PC-9 (cell line): ENCODE measurements at places on chromosomes 3 and 15. TPM values are rescaled to one million over a fixed set of nuclear protein-coding genes. Genes with fewer than 3 reads are reported as not detected.

- H3K36me3 ChIP-seq: no peaks in the 10 kb centered on the region
- peak within 1 kb of the TSS; percentile 65 for H3K4me3 ChIP-seq
- no peak within 1 kb of the TSS for H3K27ac ChIP-seq
- DNase-seq: peak; percentile 38
- no peaks in the 10 kb centered on the region for H3K4me1 ChIP-seq
These were observed at the start of gene MRAS for GRCh38 chr3:138347960-138348753. TSS of gene MRAS (plus strand) at chr3:138348579. CDS start at chr3:138372884, 24,305 bp downstream.

DNA sequence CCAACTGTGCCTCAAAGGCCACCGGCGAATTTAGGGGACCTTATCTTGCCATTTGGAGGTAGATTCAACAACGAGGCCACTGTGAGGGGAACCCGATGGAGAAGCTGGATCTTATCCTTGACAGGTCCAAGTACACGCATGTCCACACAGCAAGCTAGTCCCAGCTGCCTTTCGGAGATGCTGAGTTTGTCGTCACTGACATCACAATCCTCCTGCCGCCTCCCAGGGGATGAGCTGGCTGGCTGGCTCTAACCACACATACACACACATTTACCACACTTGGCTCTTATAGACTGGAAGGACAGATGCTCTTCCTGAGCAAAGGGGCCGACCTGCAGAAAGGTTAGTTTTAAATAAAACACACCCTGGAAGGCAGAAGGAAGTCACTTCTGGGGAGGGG is 176.3 kb downstream of the STT3B start:
- DNase-seq: no peak
- H3K4me3 ChIP-seq: no peak overlapping the region
- no peaks in the 10 kb centered on the region for H3K27me3 ChIP-seq
- no peaks in the 10 kb centered on the region for H3K36me3 ChIP-seq
- H3K4me1 ChIP-seq: peaks cover 11% of the 10 kb centered on the region; the same call in 1 of the 2 replicates

DNA sequence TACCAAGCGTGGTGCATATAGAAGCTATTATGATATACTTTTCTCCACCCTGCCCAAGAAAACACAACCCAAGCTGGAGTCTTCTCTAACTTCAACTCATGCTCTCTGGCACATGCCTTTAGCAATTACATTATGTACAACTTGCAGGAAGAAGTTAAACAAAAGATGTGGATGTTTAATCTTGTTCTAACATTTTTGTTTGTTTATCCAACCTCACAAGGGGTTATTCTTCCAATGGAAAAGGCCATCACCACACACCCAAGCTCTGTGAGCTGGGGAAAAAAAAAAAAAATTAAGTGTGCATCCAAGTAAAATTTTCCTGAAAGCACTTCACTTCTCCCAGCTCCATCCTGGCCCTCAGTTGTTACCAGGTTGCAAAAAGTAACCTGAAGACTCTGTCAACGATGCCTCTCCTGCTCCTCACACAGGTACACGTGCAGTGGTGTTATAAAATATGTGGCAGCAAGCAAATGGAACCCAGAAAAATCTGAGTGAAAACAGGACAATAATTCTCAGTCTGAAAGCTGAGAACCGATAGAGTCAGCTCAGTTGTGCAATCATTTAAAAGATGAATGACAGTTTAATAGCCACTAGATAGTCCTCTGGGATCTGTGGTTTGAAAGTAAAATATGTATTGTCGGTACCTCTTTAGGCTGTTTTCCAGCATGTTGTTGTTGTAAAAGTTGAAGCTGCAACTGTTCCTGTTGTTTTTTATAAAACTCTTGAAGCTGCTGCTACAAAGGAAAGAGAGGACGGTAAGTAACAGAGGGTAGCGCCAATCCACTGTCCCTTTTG is 531.4 kb downstream of the FOXP1 start:
- no peaks in the 10 kb centered on the region for H3K27me3 ChIP-seq
- no peak overlapping the region for H3K27ac ChIP-seq
- H3K36me3 ChIP-seq: no peaks in the 10 kb centered on the region
- H3K4me3 ChIP-seq: no peak overlapping the region
- DNase-seq: no peak

DNA sequence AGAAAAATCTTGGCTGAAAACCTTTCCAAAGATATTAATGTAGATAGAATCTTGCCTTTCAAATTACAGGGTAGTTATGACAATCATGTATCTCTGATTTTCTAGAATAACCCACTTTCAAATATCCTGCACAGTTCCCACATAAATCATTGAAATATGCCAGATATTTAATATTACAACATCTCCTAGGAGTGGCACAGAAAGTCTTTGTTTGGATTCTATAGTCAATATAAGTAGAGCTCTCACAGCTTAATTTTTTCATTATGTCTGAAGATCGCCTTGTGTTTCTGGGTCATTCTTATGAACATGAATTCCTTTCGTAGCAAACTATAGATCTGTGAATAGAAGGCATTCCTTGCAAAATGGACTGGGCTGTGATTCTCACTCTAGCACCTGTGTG is 5.0 kb downstream of the RARB start:
- no peaks in the 10 kb centered on the region for H3K27me3 ChIP-seq
- DNase-seq: no peak
- H3K36me3 ChIP-seq: no peaks in the 10 kb centered on the region
- H3K27ac ChIP-seq: no peak overlapping the region
- peaks cover 18% of the 10 kb centered on the region for H3K4me1 ChIP-seq

- no peaks in the 10 kb centered on the region for H3K27me3 ChIP-seq
- no peaks in the 10 kb centered on the region for H3K36me3 ChIP-seq
- no peak for DNase-seq
- no peak overlapping the region for H3K27ac ChIP-seq
- H3K4me3 ChIP-seq: no peak overlapping the region
These were observed 156.2 kb downstream of the ZNF621 start for GRCh38 chr3:40680685-40681657.

GRCh38 chr3:64815195-64815631 is 127.4 kb upstream of the ADAMTS9 start:
- H3K4me3 ChIP-seq: no peak overlapping the region
- H3K36me3 ChIP-seq: no peaks in the 10 kb centered on the region
- H3K27me3 ChIP-seq: no peaks in the 10 kb centered on the region
- DNase-seq: no peak
- H3K27ac ChIP-seq: no peak overlapping the region

DNA sequence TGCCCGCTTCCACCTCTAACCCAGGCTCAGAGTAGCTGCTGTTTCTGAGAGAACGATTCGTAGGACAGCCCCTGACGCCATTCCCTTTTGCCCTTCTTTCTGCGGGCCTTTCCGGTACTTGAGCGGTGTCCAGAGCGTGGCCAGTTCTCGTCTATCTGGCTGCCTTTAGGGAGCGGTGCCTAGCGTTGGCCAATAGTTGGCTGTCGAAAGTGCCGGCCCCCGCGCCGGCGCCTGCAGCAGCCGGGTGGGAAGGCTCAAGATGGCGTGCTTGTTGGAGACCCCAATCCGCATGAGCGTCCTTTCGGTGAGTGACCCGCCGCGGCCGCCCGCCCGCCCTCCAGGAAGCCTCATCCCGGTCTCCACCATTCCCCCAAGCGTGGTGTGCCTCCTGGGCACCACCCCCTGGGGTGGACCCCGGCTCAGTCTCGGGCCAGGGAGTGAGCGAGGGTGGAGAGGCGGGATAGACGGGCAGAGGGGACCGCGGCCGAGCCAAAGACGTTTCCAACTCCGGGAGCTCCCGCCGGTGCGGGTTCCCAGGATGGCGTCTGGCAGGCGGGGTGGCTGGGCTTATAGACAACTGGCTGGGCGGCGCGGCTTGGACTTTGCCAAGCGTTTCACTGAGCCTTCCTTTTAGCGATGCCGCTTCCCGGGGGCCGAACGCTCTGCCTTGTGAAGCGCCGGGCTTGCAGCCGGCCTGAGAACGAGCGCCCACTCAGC is at the start of gene ARMC8:
Gene ARMC8, plus strand, starts transcription at position 6 of the 717 bp plus-strand sequence. Its CDS starts 254 bp downstream, at position 260.
- H3K4me3 ChIP-seq: peak within 1 kb of the TSS; percentile 90
- DNase-seq: peak; percentile 56
- no peaks in the 10 kb centered on the region; the same call in 1 of the 2 replicates for H3K36me3 ChIP-seq

GASK1A gene
- total RNA-seq: not detected in 2 replicates

DNA sequence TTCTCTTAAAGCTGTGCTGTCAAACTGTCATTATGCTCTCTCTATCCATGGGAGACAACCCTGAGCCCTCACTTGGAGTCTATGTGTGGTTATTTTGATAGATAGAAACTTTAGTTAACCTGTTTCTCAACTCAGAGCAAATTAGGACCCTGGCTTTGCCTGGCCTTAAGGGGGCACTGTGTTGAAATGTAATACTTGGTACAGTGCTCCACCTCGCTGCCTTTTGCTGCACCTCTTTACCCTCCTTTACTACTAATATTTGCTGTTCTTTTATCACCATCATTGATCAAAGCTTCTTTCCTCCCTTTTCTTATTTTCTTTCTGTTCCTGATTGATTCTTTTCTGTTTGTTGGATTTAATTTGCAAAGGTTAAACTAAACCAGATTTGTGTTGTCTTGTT is 34.3 kb downstream of the STT3B start:
- no peaks in the 10 kb centered on the region for H3K4me1 ChIP-seq
- H3K27ac ChIP-seq: no peak overlapping the region
- H3K36me3 ChIP-seq: no peaks in the 10 kb centered on the region

- no peak overlapping the region for H3K27ac ChIP-seq
- no peak overlapping the region for H3K4me3 ChIP-seq
- no peaks in the 10 kb centered on the region for H3K27me3 ChIP-seq
- no peak for DNase-seq
These were observed 21.6 kb upstream of the TASOR start for GRCh38 chr3:56704706-56705105.

DNA sequence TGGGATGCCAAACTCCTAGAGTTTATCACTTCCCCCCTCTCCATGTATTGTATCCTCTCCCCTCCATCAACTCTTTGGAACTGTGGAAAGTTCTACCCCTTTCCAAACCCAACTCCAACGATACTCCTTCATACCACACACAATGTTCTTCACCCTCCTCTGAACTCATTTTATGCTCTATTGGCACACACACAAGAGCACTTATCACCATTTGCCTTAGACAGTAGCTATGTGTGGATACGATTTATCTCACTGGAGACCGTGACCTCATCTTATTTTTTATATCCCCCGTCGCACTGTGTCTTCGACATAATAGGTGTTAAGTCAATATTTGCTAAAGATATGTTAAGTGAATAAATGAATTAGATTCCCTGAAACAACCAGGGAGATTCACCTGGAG is 316.5 kb upstream of the PROK2 start:
- peaks cover 38% of the 10 kb centered on the region for H3K27me3 ChIP-seq
- H3K27ac ChIP-seq: no peak overlapping the region
- H3K36me3 ChIP-seq: no peaks in the 10 kb centered on the region
- no peak for DNase-seq
- no peak overlapping the region for H3K4me3 ChIP-seq

DNA sequence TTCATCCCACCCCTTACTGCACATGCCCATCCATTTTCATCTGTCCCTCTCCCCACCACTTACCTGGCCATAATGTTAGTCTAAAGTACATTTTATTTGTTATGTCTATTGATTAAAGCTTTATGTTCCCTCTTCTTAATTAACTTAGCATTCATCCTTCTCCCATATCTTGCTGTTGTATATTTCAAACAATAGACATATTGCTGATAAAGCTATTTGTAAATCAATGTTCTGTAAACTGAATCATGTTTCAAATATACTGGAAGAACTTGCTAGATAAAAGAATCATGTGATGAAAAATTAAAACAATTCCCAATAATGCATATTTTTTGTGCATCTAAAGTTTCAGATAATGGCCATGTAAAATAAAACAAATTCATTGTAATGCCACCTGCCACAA is 249.2 kb downstream of the IGSF11 start:
- no peak for DNase-seq
- H3K36me3 ChIP-seq: no peaks in the 10 kb centered on the region
- H3K4me3 ChIP-seq: no peak overlapping the region
- no peak overlapping the region for H3K27ac ChIP-seq
- no peaks in the 10 kb centered on the region for H3K27me3 ChIP-seq

DNA sequence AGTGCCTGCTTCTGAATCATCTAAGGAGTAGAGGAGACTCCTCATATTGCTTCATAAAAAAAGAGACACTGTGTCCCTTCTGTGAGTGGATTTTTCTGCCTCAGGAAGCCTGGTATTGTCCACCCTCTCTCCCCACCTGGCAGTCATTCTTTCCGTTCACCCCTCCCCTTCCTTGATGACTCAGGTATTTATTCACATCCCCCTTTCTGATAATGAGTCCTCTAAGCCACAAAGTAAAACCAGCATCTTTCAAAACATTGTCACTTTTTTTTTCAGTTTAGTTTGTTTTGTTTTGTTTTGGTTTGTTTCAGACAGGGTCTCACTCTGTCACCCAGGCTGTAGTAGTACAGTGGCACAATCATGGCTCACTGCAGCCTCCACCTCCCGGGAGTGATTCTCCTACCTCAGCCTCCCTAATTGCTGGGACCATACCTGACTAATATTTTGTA is 65.2 kb upstream of the UBE2E1 start:
- peak overlapping the region; percentile 54 for H3K4me3 ChIP-seq
- H3K36me3 ChIP-seq: no peaks in the 10 kb centered on the region
- no peaks in the 10 kb centered on the region for H3K27me3 ChIP-seq
- DNase-seq: peak; percentile 91
- H3K27ac ChIP-seq: peak overlapping the region; percentile 100
